ENCODE measurements at places on chromosomes 13 and 19. TPM values are rescaled to one million over a fixed set of nuclear protein-coding genes. Genes with fewer than 3 reads are reported as not detected.

PCDH20 gene
- 6.5 TPM for polyA plus RNA-seq

DNA sequence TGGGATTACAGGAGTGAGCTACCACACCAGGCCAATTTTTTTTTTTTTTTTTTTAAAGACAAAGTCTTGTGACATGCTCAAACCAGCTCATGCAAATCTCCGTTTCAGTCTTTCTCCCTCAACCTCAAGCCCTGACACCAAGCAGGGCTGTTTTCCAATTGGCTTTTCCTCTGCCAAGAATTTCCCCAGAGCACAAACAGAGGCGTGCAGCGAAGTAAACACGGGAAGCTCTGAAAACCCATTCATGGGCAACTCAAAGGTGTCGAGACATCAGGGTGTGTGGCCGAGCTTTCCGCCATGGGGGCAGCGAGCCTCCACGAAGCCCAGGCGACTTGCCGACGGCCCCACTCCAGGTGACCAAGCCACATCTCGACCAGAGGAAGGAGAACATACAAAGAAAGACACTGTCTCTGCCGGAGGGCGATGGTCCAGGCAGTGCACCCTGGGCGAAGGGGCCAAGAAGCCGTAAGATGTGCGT lies 70.0 kb downstream of the INSR start:
- DNase-seq = no peak

DNA sequence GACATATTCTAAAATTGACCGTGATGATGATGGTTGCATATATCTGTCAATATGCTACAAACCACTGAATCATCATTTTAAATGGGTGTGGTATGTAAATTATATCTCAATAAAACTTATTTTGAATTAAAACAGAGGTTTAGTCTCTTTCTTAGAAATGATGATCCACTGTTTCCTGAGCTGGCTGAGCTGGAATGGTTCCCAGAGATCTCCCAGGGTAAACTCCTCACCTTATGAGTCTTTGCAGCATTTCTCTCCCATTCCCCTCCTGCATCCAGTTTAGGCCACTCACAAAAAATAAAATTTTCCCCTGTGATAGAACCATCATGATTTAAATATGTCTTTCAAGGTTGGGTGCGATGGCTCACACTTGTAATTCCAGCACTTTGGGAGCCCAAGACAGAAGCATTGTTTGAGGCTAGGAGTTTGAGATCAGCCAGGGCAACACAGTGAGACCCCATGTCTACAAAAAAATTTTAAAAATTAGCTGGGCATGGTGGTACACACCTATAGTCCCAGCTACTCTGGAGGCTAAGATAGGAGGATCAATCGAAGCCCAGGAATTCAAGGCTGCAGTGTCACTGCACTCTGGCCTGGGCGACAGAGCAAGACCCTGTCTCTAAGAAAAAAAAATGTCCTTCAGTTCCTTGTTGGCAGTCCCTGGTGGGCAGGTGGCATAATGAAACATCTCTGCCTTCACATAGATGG lies 46.1 kb downstream of the FLT1 start:
- no peak for DNase-seq

ZNF709 gene
- polyA plus RNA-seq = 8.7 TPM

DPP9 gene
- polyA plus RNA-seq = 32.9 TPM

DNA sequence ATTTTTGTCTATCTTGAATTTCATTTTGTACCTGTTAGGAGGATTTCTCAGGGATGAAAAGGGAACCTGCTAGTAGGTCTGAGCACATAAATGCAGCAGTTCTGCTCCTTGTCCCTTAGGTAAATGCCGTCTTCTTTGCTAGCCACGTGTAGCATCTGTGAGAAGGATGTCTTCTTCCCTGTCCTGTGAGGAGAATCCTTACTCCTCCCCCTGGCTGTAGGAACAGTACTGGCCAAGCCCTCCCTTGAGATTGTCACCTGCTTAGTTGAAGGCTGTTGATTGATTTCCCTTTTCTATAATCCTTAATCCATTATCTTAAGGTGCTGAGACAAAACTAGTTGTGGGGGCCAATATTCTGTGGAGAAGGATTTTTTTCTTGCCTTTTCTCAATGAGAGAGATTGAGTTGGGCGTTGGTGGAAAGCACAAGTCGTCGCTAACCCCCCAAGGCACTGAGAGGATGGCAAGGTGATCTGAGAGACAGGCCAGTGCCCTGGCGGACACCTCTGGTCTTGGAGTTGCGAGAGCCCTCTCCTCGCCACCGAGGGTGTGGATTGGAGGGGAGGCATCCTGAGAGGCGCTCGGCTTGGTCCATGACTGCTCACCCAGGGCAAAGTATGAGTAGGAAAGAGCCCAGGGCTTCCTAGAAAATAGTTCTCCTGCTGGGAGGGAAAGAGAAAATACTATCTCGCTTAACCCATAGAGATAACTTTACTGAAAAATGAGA lies 216.7 kb downstream of the ATP8A2 start:
- DNase-seq = no peak

DNA sequence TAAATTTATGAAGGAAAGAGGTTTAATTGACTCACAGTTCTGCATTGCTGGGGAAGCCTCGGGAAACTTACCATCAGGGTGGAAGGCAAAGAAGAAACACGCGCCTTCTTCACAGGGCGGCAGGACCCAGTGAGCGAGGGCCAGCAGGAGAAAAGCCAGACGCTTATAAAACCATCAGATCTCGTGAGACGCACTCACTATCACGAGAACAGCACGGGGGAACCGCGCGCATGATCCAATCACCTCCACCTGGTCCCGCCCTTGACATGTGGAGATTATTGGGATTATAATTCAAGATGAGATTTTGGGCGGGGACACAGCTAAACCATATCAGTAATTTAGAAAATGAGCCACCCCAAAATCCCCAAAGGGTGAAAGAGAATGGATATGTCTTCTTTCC lies 187.1 kb downstream of the RAP2A start:
- no peak for DNase-seq

All from left renal cortex interstitium (tissue), 4 donors.